ENCODE measurements at places on chromosomes 1 and 21.
A peak's percentile ranks its signal among the peaks of the same experiment; 100 is the strongest.

- no peak for DNase-seq
Measured at GRCh38 chr1:47226121-47226838, 5.7 kb downstream of the TAL1 start.

DNA sequence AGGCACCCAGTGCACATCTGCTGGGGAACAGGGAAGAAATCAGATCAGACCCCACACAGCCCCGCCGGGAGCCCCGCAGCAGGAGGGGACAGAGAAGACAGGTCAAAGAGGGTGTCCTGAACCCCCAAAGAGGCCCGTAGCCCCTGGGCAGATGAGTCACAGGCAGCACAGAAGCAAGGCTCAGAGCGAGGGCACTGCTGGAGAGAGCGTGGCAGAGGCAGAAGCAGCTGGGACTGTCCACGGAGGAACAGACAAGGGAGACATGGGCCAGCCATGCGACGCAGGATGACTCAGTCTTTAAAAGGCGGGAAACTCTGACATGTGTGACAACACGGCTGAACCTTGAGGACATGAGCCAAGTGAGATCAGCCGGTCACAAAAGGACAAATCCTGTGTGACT lies 14.5 kb upstream of the PRDM16 start:
- no peak for DNase-seq

DNA sequence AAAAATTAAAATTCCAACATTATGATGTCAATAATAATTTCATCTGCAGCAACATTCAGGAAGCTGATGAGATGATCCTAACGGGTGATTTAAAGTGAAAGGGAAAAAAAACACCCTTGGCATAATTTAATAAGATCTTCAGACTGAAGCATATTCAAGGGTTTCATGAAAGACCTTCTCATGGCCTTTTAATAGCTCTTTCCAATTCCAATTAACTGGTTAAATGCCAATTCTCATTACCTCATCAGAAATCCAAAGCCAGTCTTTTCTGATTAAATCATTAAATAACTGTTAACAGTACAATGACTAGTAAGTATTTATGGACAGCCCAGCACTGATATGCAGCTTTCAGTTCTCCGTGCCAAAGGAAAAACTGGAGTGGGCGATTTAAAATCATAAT lies 407.5 kb downstream of the SMYD3 start:
- DNase-seq: no peak

- DNase-seq: no peak
Measured at GRCh38 chr1:86756062-86756406, 51.7 kb downstream of the SH3GLB1 start.

DNA sequence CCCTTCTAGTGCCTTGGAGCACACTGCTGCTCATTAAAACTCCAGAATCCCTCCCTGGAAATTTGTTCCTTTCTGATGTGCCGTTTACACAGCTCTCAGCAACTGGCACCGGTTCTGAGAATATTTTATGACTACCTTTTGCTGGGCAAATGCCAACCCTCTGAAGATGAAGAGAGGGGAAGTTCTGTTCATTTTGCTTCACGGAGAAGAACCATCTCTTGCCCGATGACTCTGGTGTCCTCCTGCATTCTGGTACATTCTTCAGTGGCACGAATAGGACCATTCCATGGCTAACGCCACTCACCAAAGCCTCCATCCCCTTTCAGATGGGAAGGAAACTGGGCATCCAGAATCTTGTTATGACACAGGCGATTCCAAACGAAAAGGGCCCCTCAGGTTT lies 96.2 kb upstream of the SIM2 start:
- no peak for DNase-seq

- no peak for DNase-seq
Measured at GRCh38 chr21:14762734-14763694, 216.9 kb upstream of the SAMSN1 start.

DNA sequence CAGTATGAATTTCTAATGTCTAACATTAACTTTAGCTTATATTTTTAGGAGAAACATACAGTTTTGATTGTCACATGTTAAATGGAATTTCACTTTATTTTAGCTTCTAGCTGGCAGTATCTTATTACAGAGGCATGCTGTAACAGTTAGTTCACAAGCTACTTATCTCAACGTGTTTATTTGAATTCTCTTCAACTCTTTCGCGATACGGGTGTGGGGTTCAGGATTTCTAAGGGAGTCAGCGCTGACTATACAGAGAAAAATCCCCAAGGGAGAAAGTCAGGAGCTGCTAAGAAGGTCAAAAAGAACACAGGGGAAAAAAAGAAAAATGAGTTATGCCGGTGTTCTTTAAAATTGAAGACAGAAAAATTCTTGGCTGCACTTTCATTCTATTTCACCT lies 296.2 kb downstream of the VAV3 start:
- DNase-seq: no peak

DNA sequence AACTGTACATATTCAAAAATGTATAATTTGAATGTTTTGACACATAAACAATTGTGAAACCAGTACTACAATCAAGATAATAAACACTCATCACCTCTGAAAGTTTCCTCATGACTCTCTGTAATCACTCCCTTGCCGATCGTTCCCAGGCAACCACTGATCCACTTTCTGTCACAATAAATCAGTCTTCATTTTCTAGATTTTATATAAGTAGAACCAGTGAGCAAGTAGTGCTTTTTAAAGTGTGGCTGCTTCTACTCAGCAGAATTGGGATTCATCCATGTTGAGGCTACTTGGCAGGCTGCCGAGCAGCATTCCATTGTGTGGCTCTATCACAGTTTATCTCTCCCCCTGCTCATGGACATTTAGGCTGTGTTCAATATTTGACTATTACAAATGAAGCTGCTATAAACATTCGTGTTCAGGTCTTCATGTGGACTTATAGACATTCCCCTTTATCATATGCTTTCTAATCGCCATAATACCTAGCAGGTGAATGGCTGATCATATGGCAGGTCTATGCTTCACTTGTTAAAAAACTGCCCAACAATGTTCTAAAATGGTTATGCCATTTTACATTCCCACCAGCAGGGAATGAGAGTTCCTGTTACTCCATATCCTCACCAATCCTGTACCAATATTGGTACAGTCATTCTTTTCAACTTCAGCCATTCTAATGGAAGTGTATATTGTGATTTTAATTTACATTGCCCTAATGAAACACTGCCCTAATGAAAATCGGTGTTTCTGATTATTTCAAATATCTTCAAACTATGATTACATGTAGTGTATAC lies 20.5 kb downstream of the TEX38 start:
- no peak for DNase-seq

GRCh38 chr1:244075247-244075722 lies 24.2 kb downstream of the ZBTB18 start:
- no peak for DNase-seq

DNA sequence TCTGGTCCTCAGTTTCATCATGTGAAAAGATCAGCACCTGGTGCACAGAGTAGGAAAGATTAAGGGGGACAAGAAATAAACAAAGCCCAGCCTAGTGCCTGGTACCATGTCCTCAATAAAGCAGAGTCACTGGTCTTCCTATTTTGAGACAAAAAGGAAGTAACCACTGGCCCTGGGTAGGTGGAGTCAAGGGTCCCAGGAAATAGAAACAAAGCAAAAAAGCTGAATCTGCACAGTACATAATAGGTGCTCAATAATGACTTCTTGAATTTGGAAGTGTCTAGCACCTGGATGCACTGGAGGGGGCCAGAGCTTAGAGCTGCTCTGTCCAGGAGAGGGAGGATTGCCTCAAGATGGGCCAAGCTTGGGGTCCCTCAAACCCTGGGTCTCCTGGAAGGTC lies 1.9 kb upstream of the EPHB2 start:
- DNase-seq: no peak

DNA sequence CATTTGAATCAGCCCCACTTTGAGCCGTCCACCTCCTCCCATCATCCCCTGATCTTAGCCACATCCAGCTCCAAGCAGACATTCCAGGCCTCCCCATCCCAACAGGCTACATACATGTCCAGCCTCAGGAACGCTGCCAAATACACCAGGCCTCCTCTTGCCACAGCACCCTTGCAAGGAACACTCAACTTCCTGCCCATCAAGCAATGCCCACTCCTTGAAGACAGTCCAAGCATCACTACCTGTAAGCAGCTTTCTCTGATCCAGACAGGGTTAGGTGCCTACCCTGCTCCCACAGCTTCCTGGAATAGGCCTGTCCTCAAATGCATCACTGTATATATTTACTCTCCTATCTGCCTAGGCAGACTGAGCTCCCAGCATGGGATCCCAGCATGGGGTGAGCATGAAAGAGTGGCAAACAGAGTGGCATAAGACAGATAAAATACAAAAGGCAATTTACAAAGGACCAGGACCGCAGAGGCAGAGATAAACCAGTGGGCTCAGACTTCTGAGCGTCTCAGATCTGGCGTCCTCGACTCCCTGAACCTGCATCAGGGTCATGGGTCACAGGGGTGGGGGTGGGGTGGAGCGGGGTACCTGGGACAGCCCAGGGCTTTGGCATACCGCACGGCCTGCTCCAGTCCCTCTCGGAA lies 816 bp downstream of the HYI start:
- no peak for DNase-seq

- DNase-seq: no peak
Measured at GRCh38 chr1:41914516-41914915, 4.2 kb downstream of the HIVEP3 start.

DNA sequence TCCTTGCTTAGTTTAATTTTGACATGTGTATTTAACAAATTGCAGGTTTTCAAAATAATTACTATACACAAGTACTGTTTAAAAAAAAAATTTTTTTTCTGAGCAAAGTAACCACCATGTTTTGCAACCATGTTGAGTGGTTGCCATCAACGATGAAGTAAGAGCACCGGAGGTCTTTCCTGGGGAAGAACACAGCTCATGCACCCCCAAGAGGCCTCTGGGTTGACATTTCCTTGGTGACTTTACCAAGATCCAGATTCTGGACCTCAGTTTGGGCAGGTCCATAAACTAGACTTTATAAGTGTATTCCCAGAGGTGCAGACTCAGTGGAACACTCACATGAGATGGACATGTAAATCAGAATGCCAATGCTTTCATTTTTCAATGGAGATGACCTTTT lies 36.8 kb upstream of the RALGPS2 start:
- DNase-seq: no peak

DNA sequence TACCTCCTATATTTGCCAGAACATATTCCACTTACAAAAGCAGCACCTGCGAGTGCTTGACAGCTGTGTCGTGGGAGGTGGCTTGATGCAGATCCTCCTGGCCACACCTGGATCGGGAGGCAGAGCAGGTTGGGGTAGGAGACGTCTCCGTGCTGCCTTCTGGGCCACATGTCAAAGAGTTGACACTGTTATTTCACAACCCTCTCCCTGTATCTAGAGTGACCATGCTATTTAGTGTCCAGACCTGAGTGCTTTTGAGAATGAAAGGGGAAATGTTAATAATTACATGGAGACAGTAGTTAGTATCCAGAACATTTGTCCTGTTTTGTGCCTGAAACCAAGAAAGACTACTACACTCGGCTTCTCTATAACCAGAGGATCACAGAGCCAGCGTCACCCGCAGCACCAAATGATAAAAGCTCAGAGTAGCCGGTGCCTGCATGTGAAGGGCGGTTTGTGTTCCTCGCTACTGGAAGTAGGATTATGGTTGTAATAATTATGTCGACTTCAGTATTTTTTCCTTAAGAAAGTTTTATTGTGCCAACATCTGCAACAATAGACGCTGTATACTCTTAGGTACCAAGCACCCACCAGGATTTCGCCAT lies 77.1 kb downstream of the GALNT2 start:
- DNase-seq: no peak

GRCh38 chr1:172957491-172957890 lies 93.2 kb downstream of the TNFSF18 start:
- no peak for DNase-seq

GRCh38 chr1:42733415-42734200 lies 6.4 kb downstream of the CLDN19 start:
- DNase-seq: no peak

GRCh38 chr1:94025383-94026340 lies 95.3 kb downstream of the ABCA4 start:
- DNase-seq: no peak

GRCh38 chr21:25518491-25518911 lies 88.8 kb downstream of the MRPL39 start:
- no peak for DNase-seq

GRCh38 chr1:73711089-73711488 lies 486.9 kb downstream of the LRRIQ3 start:
- DNase-seq: no peak

DNA sequence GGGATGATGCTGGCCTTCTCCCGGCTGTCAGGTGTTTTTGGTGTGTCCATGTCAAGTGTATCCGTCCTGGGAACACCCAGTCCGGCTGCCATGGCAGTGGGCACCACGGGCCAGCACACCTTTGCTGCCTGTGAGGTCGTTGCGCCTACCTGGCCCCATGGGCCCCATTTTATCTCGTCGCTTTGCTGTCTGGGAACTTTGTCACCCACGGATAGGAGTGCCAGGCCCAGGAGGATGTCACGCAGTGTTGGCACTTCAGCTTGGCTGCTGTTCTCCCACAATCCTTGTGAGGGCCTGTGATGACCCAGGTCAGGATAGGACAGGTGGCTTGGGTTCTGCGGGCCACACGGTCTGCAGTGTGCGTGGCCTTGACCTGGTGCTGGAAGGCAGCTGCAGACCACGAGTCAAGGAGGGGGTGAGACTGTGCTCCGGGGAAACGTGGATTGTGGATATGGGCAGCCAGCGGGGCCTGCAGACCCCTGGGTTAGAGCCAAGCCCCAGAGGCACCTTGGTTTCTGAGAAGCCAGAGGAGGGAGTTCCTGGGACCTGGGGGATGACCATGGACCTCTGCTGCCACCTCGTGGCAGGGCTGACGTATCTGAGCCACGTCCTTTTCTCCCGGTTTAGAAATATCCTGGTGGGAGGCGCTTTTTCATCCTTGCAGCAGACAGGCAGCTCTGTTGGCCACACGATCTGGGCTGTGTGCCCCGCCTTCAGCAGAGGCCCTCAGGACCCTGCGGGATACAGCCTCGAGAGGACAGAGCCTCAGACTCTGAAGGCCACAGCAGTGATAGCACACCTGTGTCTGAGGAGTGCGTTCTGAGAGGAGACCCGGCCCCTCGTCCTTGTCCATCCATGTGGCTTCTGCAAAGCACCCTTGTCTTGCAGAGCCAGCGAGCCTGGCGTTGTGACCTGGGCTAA lies 161.1 kb upstream of the COL6A1 start:
- peak; percentile 59 for DNase-seq

DNA sequence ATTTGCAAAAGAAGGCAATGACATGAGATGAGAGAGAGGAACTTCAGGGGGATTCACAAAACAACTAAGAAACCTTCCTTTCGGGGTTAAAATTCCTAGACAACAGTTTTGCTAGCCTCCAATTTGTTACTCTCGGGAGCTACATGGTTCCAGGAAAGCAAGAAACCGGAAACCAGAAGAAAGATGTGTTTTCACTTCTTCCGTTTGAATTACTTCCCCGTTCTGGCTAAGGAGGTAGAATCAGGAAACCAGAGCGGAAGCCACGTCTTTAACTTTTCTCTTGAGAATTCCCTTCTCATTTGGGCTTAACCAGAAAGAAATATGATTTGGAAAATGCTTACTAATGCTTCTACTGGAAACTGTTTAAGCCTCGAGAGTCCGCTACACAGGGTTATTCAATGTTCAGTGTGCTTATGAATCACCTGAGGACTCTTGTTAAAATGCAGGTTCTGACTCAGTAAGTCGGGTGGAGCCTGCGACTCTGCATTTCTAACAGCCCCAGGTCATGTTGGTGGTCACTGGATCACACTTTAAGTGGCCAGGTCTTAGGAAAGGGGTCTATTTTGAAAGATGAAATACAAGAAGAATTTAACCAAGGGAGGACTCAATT lies 43.5 kb upstream of the MCOLN3 start:
- no peak for DNase-seq

- no peak for DNase-seq
Measured at GRCh38 chr1:45914836-45915235, 111.4 kb downstream of the MAST2 start.
